HCEC 1CT (cell line): ENCODE measurements at places on chromosomes 5 and 9.

- DNase-seq: no peak
Measured at GRCh38 chr5:93076566-93076965, 504.5 kb downstream of the NR2F1-AS1 start.

DNA sequence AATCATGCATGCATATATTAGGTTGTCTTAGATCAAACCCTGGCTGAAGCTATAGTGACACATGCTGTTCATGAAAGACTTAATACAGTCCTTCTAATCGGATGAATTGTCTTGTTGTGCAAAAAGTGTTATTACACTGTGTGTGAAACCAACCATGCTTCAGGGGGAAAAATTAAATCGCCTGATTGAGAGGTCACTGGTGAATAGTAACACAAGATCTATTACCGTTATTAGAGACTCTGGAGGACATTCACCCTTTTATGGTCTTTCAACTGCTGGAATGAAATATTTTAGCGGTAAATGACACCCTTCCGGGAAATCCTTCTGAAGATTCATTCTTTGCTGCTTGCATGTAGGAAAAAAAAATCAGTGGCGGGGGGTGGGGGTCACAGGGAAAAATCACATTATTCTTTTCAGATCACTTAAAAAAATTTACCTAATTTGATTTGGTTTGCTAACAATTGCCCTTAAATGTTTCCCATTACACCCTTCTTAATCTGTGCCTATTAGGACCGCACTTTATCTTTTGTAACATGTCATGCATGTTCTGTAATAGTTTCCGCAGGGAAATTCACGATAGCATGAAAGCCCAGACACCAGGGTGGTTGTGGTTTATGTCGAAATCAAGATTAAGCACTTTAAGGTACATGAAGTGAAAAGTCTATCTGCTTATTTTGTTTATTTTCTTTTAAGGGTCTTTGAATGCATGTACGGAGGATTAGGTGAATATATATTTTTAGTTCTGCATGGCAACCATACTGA is 120.6 kb downstream of the FOCAD start:
- DNase-seq: no peak

- DNase-seq: peak; percentile 32
Measured at GRCh38 chr5:84436866-84437265, 52.2 kb upstream of the EDIL3 start.

GRCh38 chr5:83547889-83548288 is 76.3 kb downstream of the VCAN start:
- DNase-seq: no peak

DNA sequence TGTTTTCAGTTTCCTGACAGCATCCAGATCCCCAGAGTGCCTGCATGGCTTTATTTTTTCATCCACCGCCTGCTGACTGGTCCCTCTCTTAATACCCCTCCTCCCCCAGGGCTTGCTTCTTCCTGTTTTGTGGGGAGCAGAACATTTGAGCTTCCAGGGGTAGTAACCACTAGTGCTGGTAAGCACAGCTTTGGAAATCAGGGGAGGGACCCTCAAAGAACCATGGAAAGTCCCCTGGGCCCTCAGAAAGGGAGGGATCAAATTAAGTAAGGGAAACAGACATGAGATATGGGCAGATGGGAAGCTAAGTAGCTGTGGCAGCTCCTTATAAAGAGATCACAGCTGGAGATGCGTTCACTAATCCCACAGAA is 26.8 kb downstream of the GRIA1 start:
- DNase-seq: no peak

GRCh38 chr9:84261070-84261746 is 79.3 kb downstream of the SLC28A3 start:
- peak; percentile 68 for DNase-seq

- DNase-seq: no peak
Measured at GRCh38 chr5:112720576-112720975, 17.1 kb upstream of the APC start.

DNA sequence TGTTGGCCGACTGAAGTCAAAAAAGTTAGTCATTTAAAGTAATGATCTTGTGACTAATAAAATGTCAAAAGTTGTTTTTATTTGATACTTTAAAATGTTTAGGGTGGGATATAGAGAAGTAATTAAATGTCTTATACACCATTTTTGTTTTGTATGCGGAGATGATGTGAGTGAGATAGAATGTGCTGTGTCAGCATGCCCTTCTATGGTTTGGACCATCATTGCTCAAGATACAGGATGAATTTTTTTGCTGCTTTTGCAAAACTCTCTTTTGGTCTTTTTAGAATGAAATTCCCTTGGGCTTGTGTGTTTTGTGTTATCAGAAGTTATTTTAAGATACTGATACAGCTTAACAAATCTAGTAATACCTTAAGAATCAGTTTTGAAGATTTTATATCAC is 12.5 kb downstream of the SRFBP1 start:
- no peak for DNase-seq

- DNase-seq: no peak
Measured at GRCh38 chr5:62287237-62287636, 18.8 kb upstream of the KIF2A start.

DNA sequence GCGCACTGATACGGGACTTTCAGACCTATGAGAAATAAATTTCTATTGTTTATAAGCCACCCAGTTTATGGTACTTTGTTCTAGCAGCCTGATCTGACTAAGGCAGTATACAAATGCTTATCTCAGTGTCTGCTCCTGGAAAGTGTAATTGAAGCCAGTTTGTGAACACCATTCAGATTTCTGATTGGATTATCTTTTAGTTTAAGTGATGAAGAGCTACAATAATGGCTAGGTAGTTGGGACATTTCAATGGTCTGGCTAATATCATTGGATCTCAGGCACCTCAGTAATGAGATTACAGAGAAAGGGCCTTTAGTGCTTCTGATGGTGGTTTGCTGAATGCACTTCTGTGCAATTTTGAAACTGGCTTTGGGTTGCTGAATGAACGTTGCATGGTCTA is 133.5 kb downstream of the PSAT1 start:
- no peak for DNase-seq

DNA sequence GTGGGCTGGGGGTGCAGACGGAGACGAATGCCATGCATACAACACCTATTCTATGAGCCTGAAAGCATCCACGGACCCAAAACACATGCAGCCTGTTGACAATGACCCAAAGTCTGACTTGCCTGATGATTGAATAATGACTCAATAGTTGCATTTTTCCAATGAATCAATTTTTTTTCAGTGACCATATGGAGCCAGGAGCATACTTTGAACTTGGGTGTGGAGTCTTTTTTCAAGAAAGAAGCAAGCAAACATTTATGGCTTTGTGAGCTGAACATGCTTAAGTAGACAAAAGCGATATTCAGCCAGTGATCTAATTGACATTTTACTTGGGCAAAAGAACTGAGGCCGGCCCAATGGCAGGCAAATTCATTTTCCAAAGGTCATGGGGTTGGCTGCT is 283.9 kb upstream of the PANK3 start:
- no peak for DNase-seq

DNA sequence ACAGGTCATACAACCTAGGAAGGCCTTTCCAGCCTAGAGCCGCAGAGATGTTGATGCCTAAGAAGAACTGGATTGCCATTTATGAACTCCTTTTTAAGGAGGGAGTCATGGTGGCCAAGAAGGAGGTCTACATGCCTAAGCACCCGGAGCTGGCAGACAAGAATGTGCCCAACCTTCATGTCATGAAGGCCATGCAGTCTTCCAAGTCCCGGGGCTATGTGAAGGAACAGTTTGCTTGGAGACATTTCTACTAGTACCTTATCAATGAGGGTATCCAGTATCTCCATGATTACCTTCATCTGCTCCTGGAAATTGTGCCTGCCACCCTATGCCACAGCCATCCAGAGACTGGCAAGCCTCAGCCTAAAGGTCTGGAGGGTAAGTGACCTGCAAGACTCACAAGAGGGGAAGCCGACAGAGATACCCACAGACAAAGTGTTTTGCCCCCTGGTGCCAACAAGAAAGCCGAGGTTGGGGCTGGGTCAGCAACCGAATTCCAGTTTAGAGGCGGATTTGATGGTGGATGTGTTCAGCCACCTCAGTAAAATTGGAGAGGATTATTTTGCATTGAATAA is 11.2 kb upstream of the CDKN2AIPNL start:
- no peak for DNase-seq

DNA sequence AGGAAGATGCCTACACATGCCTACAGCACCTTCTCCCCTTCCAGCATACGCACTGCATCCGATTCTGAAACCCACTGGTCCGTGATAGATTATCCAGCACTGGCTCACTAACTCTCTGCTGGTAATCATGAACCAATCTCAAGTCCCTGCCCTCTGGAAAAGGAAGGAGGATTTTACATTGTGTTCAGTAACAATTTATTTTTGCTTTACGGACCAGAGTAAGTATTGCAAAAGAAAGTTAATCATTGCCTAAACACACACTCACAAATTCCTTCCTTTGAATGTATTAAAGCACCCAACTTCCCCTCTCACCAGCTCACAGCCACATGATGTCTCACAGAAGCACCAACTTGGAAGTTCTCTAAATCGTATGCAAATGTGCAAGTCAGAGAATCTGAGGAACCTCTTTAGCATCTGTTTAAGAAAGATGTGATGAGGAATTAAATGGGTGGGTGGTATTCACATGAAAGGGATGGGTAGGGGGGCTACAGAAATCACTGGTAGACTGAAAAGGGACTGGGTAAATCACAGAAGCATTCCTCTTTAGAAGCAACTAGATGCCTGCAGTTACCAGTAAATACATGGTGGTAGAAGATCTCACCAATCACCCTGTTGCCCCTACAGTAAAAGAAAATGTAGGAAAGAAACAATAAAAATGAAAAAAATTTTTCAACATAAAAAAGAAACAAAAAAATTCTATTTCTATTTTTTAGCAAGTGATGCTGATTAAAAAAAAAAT is 8.4 kb downstream of the GNAQ start:
- peak; percentile 92 for DNase-seq

- DNase-seq: peak; percentile 90
Measured at GRCh38 chr9:33813712-33814641, 3.0 kb upstream of the UBE2R2 start.

DNA sequence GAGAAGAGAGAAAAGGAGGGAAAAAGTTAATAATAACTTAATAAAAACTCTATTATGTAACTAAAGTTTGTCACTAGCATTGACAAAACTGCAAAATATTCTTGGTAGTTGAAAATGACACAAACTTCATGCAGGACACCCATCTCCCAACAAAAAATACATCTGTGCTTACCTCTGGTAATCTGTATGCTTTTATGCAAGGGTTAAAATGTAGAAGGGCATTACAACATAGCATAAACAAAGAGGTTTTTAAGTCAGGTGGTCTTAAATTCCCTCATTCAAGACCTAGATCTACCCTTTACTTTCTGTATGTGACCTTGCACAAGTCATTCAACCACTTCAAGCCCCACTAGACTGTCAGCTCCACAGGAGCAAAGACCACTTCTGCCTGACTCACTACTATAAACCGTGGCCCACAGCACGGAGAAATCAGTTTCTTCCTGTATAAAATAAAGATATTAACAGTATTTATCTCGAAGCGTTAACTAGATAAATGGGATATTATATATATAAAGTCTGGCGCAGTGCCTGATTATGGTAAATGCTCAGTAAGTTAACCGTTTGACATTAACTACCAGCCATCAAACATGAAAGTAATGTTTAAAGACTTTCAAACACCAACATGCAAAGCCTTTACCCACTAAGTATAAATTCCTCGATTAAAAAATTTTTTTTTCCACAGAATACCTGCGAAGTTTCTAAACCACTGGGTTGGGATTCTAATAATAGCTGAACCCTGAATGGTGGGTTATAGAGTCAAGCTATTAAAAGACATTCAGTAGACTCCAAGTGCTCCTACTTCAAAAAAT is 2.0 kb downstream of the FBXL17 start:
- DNase-seq: peak; percentile 5

DNA sequence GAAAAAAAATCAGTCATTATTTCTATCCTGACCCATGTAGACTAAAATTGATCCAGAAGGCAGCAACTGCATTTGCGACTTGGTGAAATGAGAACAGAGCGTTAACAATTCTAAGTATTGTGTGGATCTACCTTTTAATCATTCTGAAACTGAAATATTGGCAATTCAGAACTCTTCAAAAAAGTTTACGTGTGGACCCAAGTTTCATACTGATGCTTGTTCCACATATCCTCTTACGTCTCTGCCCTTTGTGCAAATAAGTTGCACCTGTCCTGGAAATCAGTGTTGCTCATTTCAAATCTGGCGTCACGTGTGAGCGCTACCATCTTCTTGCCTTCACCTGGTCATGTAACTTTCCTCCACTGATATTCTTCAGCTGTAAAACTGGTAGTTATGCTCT is 74.7 kb downstream of the NTRK2 start:
- DNase-seq: no peak

DNA sequence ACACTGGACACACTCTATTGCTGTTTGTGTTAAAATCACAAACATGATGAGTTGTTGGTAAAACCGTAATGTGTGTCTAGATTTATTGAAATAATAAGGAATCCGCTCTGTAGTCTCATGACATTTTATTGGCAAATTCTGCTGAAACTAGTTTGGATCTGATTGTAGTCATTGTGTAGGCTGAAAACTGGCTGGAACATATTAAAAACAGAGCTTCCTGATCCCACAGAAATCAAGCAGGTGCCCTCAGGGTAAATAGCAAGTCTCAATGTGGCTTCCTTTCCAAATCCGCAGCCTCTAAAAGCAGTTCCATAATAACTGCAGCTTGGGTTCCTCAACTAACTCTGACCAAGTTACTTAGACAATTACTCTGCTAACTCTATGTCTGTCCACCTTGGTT is 427.5 kb upstream of the KIF2A start:
- no peak for DNase-seq

DNA sequence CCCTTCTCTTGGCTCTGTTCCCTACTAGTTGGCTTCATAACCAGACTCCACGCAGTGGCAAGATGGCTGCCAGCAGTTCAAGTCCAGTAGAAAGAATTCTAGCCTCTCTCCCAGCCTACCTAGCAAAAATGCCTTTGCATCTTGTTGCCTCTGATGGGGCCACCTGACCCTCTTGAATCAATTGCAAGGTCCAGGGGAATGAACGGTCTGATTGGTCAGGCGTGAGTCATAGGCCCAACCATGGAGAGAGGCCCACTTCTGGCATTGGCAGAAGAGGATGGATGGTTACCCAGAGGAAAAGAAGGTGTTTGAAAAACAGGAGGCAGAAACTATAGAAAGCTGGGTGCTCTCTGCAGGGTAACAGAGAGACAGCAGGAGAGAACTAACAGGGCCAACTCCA is 622.6 kb downstream of the CCDC171 start:
- peak; percentile 12 for DNase-seq

DNA sequence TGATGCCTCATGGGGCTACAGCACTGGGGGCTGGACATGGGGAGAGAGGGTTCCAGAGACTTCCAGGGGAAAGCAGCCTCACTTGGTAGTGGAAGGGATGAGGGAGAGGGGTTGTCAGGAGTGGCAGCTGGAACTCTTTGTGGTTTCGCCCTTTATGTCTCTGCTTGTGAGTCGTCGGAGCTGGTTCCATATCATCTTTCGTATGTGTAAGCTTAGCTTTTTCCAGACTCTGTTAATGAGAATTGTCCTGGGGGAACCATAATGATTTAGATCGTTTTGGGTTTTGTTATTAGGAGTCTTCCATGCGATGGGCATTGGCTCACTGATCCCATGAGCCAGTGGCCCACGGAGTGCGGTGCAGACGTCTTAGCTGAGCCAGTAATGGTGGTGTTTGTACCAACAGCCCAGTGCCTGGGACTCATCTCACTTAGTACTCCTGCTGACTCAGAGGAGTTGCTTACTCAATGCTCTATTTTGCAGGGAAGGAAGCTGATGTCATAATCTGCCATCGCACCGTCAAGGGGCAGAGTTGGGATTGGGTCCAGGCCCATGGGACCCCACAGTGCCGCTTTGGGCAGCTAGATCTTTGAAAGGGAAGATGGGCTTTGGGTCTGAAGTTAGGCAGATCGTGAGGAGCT is 48.5 kb downstream of the NEK6 start:
- peak; percentile 89 for DNase-seq

- DNase-seq: no peak
Measured at GRCh38 chr9:12796601-12797000, 21.8 kb downstream of the LURAP1L start.

GRCh38 chr5:166991601-166992000 is 1299.8 kb upstream of the WWC1 start:
- DNase-seq: no peak
